ENCODE measurements at places on chromosomes 13 and 19.
A peak's percentile ranks its signal among the peaks of the same experiment; 100 is the strongest.

GRCh38 chr13:39765801-39766463 lies 110.5 kb downstream of the COG6 start:
- peak; percentile 68 for DNase-seq

- no peak for DNase-seq
These were observed 160.5 kb downstream of the STK24 start for GRCh38 chr13:98416408-98416807.

GRCh38 chr13:102620516-102620915 lies 23.7 kb downstream of the TPP2 start:
- DNase-seq = no peak

DNA sequence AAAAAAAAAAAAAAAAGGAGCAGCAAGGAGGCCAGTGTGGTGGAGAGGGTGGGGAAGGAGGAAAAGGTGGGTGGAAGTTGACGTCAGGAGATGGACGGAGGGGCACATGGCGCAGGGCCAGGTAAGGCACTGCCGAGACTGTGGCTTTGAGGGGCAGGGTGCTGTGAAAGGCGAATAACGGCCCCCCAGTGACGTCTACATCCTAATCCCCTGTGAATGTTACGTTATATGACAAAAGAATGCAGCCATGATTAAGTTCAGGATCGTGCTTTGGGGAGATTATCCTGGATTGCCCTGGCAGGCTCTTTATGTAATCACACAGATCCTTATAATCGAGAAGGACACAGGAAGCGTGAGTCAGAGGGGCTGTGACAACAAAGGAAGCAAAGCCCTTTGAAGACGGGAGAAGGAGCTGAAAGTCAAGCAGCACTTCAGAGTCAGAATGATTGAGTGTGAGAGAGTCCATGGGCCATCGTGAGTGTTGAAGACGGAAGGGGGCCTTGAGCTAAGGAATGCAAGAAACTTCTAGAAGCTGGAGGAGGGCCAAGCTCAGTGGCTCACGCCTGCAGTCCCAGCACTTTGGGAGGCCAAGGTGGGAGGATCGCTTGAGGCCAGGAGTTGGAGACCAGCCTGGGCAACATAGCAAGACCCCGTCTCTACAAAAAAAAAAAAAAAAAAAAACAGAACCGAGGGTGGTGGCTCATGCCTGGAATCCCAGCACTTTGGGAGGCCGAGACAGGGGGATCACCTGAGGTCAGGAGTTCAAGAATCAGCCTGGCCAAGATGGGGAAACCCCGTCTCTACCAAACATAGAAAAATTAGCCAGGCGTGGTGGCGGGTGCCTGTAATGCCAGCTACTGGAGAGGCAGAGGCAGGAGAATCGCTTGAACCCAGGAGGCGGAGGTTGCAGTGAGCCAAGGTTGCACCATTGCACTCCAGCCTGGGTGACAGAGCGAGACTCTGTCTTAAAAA lies 13.8 kb upstream of the CEACAM16 start:
- no peak for DNase-seq

DNA sequence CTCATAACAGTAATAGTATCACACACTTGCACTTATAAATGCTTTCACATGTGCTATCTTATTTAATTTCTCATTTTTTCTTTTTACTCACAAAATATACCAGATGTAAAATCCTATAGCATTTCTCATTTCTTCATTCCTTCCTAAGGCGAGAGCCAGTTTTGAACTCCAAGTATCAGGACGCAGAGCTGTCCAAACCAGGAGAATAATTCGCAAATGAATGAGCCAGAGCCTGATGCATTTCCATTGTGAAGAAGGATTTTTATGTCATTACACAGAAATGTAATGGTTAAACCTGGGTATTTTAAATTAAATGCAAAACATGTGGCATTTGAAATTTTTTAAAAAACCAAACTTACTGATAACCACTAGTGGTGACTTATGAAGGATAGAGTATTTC lies 244.3 kb downstream of the RGCC start:
- DNase-seq = no peak

GRCh38 chr13:76292726-76293125 lies 593.5 kb downstream of the KCTD12 start:
- DNase-seq = no peak

- no peak for DNase-seq
These were observed 225.9 kb downstream of the OLFM4 start for GRCh38 chr13:53254500-53254899.

- no peak for DNase-seq
These were observed 150.2 kb downstream of the NDFIP2 start for GRCh38 chr13:79631051-79631659.

DNA sequence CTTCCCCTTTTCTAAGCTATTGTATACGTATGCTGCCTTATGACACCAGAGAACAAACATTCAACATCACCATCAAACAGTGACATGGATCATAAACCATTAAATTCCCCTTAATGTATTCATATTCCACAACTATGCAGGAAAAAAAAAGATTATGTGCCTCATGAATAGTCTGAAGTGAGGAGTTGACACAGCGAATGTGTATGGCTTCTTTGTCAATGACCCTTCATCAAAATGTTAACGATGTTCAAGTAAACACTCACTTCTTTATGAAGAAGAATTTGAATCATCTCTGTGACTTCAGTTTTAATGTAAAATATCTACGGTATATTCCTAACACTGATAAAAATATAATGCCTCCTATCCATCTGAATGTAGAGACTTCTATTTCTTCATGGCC lies 44.6 kb downstream of the SMAD9 start:
- no peak for DNase-seq

GRCh38 chr13:95387733-95388207 lies 86.5 kb upstream of the ABCC4 start:
- peak; percentile 5 for DNase-seq

DNA sequence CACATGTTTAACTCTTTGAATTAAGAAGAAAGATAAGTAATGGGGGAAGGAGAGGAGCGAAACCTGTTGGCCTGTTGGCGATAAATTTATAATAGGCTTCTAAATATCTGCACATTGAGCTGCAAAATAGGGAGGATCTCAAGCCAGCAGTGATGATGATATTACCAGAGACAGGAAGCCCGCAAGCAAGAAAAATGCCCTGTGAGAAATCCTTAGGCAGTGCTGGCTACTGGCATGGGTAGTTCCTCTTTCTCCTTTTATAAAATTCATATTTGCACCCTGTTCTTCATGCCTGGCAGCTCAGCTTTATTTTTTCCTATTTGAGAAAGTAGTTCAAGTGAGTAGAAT lies 858 bp upstream of the USP12 start:
- no peak for DNase-seq

DNA sequence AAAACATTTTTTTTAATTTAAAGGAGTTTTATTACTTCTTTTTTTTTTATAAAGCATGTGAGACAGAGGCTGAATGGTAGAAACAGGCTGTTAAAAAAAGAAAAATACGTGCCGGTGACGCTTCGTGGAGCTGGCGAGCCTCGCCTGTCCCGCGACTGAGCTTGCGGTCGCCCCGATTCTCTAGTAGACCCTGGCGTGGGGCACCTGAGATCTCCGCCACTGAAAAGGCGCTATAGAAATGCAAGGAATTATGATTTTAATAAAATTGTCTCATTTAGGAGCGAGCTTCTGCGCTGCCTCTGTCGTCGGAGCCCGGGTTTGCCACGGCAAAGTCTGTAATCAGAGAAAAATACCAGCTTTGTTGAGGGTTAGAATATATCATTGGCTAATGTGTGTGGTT lies 18.4 kb downstream of the NFIX start:
- no peak for DNase-seq

Data from hippocampal formation (tissue), 2 donors.